ENCODE measurements at places on chromosomes 1 and 21.

DNA sequence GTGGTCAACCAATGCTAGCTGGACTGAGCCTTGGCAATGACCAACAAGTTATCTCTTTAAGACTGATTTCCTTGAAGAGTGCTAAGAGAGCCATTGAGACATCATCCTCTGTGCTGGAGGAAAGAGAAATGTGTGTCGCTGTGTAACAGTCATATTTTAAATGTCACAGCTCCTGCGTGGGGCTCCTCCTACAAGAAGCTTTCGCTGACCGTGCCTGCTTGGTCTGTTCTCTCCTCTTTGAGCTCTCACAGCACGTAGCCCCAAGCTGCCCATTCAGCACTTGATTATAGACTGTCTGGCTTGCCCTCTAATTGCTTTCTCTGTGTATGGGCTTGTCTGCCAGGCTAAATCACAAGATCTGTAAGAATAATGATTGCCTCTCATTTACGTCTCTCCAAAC, 221.3 kb downstream of the FOXD2 start:
- DNase-seq: no peak

DNA sequence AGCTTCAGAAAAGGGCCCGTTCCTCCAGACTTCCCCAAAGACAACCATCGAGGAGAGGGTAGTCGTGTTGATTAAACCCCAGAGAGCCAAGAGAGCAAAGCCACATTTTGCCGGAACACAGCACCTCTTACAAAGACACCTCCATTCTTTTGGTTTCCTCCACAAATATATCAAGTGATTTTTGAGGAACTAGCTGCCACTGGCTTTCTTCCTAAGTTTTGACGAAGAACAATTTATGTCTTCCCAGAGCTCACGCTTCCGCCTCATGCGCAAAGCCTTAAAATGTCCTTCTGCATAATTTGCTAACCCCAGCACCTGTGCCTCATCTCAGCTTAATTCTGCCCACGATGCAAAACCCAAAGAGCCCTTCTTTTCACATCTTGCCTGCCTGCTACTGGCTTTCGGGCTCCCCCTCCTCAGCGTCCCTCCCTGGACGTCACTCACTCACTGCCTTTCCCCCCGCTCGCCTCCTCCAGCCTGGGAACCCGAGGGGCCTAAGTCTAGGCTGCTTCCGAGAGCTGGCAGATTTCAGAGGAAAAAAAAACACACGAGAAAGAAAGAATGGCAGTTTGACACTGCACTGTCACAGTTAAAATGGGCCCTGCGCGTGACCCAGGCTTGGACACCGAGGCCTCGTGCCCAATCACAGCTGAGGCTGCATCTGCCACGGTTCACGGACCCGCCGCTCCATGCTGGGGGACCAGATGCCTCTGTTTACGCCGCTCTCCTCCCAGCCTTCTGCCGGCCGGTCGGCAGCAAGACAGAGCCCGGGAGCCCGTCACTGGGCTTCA, 77.6 kb upstream of the IFNAR2 start:
- no peak for DNase-seq

- DNase-seq: no peak
Measured at GRCh38 chr21:39127506-39127905, 55.7 kb downstream of the PSMG1 start.

GRCh38 chr1:231776010-231776756, 149.6 kb downstream of the DISC1 start:
- DNase-seq: no peak

- DNase-seq: no peak
Measured at GRCh38 chr1:69459244-69459643, 108.5 kb upstream of the LRRC7 start.

- peak; percentile 50 for DNase-seq
Measured at GRCh38 chr1:199684686-199685273, 342.7 kb upstream of the NR5A2 start.

DNA sequence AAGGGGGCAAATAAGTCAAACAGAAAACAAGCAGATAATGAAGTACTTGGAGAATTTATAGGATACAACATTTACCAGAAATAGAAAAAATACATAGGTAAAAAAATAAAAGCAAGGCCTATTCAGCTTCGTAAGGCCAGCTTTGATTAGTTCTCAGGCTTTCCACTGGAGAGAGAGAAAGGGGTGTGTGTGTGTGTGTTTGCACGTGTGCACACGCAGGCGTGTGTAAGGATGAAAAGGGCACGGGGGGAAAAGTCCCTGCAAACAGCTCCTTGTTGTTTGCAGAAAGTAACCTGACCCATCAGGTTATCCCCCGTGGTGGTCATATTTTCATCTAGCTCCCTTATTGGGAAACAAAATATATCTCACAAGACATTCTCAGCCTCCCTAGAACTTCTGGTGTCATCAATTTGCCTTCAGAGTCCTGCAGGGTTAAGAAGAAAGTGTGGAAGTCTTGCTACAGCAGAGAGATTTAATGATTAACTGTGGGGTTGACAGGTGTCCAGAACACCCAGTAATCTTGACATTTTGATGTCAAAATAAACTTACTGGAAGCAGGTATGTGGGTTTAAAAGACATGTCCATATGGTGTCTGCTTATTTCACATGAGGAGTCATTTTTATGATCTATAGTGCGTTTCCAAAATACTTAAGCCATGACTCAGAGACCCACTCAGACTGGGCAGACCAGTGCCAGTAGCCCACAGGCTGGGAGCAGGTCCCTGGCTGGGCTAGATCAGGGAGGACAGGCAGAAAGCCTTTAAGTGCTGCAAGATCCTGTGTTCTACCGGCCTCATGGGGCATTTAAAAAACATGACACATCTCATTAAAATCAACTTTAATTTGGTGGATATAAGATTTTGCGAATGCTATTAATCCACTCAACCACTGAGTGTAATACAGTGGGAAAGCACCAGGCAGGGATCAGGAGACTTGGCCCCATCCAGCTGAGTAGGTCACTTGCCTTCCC, 487.6 kb upstream of the CAMK1G start:
- no peak for DNase-seq

GRCh38 chr1:203557390-203557789, 63.4 kb downstream of the OPTC start:
- no peak for DNase-seq

GRCh38 chr1:212950243-212951125, at the start of gene VASH2:
Gene VASH2 (plus strand): TSS chr1:212950541. CDS start chr1:212951543, 1,002 bp downstream.
- peak; percentile 22 for DNase-seq

- DNase-seq: no peak
Measured at GRCh38 chr1:38261574-38261973, 215.0 kb upstream of the POU3F1 start.

GRCh38 chr1:110487726-110488125, 31.2 kb downstream of the KCNA10 start:
- DNase-seq: no peak

- DNase-seq: no peak
Measured at GRCh38 chr1:239322369-239322768, 64.0 kb upstream of the CHRM3 start.

- DNase-seq: no peak
Measured at GRCh38 chr1:18285538-18285924, 177.9 kb downstream of the IGSF21 start.

DNA sequence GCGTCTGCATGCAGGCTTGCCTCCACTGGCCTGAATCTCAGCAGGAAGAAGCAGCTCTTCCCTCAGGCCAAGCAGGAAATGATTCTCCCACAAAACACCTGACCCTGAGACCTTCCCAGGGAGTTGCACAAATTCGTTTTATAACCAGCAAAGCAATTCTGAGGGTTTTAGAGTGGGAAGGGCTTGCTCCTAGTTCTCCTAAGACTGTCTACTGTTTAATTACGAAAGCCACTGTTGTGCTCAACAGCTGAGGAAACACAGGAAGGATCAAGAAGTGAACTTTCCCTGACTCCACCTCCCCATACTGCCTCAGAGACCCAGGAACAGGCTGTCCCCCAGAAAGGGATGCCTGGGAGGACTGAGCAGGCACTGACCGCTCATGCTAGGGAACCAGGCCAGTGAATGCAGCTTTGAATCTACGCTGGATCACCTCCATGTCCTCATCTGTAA, 37.0 kb upstream of the PUM1 start:
- DNase-seq: no peak

DNA sequence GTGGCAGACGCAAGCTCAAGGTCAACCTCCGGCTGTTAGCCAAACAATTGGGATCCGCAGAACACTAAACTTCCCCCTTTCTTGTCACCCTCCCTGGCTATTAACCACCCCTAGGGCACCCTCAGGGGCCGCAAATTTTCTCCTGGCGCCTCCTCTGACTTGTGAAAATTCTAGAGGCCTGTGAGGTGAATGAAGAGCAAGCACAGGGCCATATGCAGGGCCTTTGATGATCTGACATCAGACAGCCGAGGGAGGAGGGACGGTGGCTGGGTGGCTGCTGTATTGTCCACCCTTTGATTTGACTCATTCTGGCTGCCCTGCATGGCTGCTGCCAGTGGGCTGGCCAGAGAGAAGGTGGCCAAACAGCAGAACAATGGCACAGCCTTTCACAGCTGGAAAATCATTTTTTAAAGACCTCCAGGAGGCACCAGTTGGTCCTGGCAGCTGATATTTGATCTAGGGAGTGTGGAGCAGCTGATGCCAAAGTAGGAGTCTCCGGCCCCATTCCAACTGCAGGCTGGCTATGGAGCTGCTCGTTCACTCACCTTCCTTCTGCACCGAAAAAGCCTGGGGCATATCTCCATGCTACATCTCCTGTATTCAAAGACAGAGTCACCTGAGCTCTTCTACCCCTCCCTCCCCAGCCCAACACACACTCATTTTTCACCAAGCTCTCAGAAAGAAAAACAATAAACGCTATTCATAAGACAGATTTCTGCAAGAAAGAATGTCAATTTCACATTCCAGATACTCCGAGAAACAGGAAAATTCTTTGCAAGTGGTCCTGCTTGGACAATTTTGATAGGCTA, 44.9 kb upstream of the BARHL2 start:
- no peak for DNase-seq

GRCh38 chr1:35369922-35370671, 101.6 kb downstream of the ZMYM4 start:
- peak; percentile 91 for DNase-seq

GRCh38 chr1:179632868-179633267, 41.2 kb downstream of the TDRD5 start:
- DNase-seq: no peak

GRCh38 chr1:27603309-27603680, 649 bp downstream of the AHDC1 start:
- no peak for DNase-seq

GRCh38 chr21:14864211-14865021, 200.4 kb downstream of the NRIP1 start:
- no peak for DNase-seq

GRCh38 chr21:34630536-34631143, 15.7 kb upstream of the RCAN1 start:
- DNase-seq: no peak

DNA sequence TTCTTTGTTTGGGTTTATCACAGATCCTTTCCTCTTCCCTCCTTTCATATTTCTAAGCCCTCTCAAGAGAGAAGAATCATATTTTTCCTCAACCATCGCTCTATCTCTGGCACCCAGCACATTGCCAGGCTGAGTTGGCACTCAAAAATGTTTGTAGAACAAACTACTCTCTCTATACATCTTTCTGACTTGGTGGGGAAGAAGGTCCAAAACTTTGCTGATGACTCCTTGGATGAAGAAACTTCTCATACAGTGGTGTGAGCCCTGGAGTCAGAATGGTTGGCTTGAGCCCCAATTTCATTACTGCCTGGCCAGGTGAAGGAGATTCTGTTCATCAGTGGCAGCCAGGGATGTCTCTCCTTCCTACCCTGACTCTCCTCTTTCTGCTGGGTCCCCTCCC, 11.9 kb downstream of the ALX3 start:
- DNase-seq: no peak

DNA sequence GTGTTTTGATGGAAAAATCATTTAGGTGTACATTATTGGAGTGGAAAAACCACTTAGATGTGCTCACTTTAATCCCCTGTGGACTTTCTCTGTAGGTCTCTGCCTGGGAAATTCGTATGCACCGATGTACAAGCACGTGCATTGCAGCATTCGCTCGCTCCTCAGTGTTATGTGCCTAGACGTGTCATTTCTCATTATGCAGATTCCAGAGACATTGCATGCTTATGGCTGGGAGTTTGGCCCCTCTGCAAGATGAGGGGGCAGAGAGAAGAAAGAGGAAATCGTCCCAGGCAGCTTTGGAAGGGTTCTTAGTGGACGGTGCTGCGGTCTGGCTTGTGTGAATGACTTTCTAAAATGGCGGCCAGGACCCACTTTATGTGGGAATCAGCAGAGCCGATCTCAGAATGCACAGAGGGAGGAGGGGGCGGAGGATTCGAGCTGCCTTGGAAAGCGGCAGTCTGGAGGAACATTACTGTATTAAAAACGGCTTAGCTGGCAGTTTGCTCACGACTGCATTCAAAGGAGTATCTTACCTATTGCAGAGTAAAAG, 2.3 kb downstream of the SPEN start:
- no peak for DNase-seq

- no peak for DNase-seq
Measured at GRCh38 chr1:101312147-101312546, 75.3 kb downstream of the S1PR1 start.

- DNase-seq: no peak
Measured at GRCh38 chr1:94079080-94079940, 41.6 kb downstream of the ABCA4 start.

DNA sequence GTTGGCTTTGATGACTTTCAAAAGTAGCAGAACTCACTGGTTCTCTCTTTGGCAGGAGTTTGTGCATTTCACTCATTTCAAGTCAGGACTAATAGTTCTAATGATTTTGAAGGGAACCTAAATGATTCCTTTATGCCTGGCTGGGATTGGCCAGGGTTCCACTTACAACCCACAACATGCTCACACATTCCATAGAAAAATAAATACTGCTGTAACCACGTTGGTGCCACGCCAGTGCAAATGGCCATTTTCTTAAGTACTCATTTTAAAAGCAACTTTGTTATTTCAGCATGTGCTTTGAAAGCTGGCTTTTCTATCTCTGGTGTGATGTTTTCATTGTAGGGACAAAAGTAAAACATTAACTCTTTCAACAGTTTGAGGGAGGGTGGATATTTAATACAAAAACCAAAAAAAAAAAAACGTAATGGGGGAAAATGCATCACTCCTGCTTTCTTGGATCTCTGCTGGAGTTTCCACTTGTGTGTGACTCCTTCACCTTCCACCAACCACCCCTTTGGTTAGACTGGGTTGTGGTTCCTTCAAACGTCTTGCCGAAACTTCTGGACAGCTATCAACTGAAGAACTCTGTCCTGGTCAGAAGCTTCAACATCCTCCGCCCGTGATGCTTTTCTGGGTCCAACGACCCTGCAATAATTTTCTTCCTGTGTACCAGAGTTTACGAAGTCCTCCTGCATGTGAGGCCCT, 300.4 kb upstream of the RUNX1 start:
- no peak for DNase-seq

DNA sequence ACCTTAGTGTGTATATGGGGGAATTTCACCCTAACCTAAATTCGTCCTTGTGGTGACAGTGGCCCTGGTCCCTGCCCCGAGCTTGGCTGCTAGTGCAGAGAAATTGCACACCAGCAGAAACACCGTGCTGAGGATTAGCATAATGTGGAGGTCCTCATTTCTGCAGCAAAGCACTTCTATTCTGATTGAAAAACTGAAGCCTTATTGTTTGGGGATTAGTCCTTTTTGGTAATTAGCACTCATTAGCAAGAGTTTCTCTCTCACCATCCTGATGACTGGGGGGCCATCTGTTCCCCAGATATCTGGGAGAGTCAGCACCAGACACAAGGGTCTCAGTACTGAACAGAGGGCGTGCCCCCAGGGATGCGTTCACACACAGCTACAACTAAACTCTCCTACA, 55.2 kb downstream of the AJAP1 start:
- no peak for DNase-seq

Measured in pulmonary artery endothelial cell (primary cell).